ENCODE measurements at places on chromosomes 3 and 15.
A peak's percentile ranks its signal among the peaks of the same experiment; 100 is the strongest.

GRCh38 chr15:90686435-90687218 is 30.5 kb upstream of the BLM start:
- DNase-seq, result peak; percentile 23

DNA sequence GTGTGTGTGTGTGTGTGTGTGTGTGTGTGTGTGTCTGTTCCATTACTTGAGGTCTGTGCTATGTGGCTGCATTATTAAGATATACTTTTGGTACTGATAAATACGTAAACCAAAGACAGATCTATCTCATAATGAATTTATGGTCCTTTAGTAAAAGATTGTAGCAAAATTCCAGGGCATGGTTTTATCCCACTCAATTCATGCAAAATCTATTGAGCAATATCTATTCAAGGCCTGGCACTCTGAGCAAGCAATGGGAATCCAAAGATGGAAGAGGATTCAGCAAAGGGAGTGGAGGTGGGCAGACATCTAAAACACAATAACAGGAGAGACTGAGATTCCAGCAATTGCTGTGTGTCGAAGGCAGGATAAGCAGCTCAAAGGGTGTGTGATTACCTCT is 86.8 kb downstream of the RFTN1 start:
- no peak for DNase-seq

DNA sequence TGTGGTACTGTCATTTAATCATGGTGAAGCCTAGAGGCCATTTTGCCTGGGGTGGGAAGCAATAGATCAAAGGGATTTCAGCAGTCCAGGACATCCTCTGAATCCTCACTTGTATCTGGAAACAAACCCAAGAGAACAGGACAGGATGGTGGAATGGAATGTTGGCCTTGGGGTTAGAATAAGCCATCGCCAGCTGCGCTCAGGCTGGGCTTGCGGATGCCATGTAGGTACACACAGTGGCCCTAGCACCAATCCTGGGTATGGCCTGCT is 76.5 kb upstream of the ALDH1A3 start:
- no peak for DNase-seq

DNA sequence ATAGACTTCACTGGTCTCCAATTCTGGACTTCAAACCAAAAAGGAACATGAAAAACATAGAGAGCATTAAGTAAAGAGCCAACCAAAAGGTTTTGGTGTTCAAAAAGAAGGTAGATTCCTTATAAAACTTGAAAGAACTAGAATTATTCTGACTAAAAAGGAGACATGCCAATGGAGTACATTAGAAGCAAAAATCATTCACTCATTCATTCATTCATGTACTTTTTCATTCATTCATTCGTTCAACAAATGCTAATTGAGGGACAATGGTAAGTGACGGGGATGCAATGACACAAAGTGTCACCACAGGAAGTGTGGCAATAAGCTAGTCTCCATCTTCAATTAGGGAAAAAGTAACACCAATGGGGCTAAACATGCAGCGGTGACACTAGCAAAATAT is 181.0 kb upstream of the ATP11B start:
- no peak for DNase-seq

- no peak for DNase-seq
Observed at GRCh38 chr15:87489456-87489855, 767.1 kb downstream of the NTRK3 start.

DNA sequence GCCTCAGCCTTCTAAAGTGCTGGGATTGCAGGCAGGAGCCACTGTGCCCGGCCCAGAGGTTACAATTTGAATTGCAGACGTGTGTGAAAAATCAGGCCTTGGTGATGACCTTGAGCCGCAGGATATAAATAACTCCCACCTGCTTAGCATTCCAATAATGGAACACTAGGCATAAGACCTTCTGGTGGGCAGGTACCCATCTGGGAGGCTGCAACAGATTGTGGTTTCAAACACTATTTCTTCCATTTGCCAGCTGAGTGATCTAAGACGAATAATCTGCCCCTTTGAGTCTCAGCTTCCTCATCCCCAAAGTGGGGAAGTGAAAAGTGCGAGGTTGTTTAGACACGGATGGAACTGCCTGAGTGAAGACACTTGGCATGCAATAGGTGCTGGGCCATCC is 47.7 kb upstream of the HERC1 start:
- DNase-seq, result no peak

DNA sequence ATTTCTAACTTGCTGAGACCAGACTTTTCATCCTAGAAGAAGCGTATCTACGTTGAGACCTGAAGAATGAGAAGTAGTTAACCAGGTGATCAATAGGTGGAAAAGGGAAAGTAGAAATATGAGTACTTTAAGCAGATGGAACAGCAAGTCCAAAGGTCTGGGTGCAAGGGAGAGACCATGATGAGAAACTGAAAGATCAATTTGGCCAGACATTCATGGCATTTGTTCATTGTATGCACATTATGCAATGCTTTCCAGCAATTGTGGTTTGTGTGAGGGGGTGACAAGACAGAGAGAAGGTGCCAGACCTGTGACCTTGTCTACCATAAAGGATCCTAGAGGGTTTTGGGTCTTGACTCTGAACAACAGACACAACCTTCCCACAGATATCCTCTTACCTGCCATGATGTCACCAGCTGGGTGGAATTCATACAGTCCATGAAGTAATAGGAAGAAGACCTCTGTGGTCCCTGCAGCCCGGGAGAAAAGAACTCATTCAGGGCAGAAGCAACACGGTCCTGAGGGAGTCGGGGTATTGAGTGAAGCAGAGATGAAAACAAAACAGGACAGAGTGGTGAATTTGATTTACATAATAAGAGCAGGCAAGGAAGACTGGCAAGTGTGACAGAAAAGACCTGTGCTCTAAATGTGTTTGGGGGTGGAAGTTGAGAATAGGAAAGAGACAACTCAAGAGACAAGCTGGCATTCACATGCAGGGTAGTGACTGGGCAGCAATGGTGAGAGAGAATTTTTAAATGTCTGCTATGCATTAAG is 63.4 kb upstream of the PSMD6 start:
- DNase-seq, result no peak

- peak; percentile 77 for DNase-seq
Observed at GRCh38 chr15:72790302-72790910, 6.8 kb upstream of the ADPGK start.

Data from SJSA1 (cell line).